Cerebellar nuclear complex (tissue), 1 donor: ENCODE measurements at places on chromosomes 16 and 17.

DNA sequence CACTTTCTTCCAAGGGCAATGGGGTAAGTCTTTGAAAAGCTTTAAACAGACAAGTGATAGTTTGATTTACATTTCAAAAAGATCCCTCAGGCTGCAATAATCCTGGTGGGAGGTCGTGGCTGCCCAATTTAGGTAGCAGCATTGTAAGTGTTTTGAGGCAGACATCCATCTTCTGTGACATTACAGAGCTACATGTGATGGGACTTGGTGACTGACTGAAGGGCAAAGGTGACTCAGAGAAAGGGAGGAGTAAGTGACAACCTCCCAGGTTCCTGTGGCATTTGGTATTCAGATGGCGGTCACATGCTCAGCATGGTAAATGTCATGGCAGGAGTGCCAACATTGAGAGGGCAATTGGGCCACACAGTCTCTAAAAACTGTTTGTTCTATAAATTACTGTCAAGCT is 26.5 kb downstream of the STAT3 start:
- DNase-seq, result no peak

GRCh38 chr17:4636474-4637100 is 4.9 kb downstream of the ALOX15 start:
- DNase-seq, result no peak

- DNase-seq, result no peak
Observed at GRCh38 chr17:61235827-61236197, 163.8 kb upstream of the TBX2 start.

GRCh38 chr17:51397361-51398127 is 137.2 kb downstream of the UTP18 start:
- DNase-seq, result no peak

GRCh38 chr17:3271072-3271848 is 26.9 kb downstream of the OR3A1 start:
- no peak for DNase-seq

GRCh38 chr17:6386041-6386630 is 48.8 kb downstream of the AIPL1 start:
- no peak for DNase-seq
